Esophagus mucosa (tissue), 1 donor: ENCODE measurements at places on chromosomes 3 and 15.
A peak's percentile ranks its signal among the peaks of the same experiment; 100 is the strongest.

- ATAC-seq = no peak
These were observed 155.3 kb downstream of the NR1I2 start for GRCh38 chr3:119937229-119937628.

GRCh38 chr3:48431224-48432029 is 1.5 kb upstream of the PLXNB1 start:
- ATAC-seq = no peak

- no peak for ATAC-seq
These were observed 61.7 kb downstream of the SIDT1 start for GRCh38 chr3:113594066-113594465.

DNA sequence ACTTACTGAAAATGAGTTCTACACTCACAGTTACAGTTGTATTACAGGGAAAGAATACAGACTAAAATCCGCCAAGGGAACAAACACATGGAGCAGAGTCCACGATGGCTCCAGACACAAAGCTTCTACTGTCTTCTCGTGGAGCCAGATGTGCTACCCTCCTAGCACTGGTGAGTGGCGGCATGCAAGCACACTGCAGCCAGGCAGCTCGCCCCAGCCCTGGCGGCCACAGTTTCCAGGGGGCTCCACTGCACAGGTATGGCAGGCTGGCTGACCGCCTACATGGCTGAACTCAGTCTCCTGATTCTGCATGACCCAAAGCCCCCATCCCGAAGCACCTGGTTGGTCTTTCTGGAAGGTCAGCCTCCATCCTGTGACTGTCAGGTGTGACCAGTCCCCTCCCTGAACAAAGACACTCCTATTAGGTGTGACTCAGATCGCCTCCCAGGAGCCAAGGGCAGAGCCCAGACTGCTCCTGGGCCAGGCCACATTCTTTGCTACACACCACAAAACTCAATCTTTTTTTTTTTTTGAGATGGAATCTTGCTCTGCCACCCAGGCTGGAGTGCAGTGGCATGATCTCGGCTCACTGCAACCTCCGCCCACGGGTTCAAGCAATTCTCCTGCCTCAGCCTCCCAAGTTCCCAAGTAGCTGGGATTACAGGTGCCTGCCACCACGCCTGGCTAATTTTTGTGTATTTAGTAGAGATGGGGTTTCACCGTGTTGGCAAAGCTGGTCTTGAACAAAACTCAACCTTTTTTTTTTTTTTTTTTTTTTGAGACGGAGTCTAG is 51.5 kb downstream of the CFAP92 start:
- ATAC-seq = peak; percentile 92

- ATAC-seq = no peak
These were observed 132.2 kb downstream of the SRGAP3 start for GRCh38 chr3:9117220-9117619.

- ATAC-seq = no peak
These were observed 131.3 kb upstream of the LRTM1 start for GRCh38 chr3:55059027-55059629.
